Panc1 (cell line): ENCODE measurements at places on chromosomes 3 and 15. TPM values are rescaled to one million over a fixed set of nuclear protein-coding genes. Genes with fewer than 3 reads are reported as not detected.

GRCh38 chr15:52503788-52504496 is 24.7 kb downstream of the MYO5A start:
- DNase-seq: no peak

The CDHR4 gene
- total RNA-seq: not detected

The CYFIP1 gene
- total RNA-seq: 159 TPM

DNA sequence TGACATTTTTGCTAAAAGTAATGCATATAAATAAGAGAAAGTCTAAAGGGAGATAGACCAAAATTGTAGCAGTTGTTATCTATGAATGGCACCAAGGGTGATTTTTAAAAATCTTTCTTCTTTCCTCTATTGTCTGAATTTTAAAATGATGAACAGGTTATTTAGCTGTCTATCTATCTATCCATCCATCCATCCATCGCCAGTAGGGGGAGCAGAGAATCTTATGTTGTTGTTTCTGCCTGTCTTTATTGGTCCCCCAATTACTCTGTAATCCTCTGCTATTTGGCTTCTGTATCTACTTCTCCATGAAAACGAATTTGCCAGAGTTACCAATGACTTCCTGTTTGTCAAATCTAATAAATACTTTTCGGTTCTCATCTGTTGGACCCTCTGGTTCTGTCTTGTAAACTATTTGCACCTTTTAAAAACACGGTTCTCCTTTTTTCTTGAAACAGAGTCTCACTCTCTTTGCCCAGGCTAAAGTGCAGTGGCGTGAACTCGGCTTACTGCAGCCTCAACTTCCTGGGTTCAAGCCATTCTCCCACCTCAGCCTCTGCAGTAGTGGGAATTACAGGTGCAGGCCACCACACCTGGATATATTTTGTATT is 86.0 kb downstream of the ECT2 start:
- DNase-seq: peak; percentile 32

The IGF2BP2 gene
- 97.8 TPM for total RNA-seq
